Stimulated activated CD8-positive, alpha-beta memory T cell treated with anti-CD3 and anti-CD28 coated beads, Interleukin-4, amount 100 ng/mL, for 4 hours (primary cell): ENCODE measurements at places on chromosomes 1 and 21.

DNA sequence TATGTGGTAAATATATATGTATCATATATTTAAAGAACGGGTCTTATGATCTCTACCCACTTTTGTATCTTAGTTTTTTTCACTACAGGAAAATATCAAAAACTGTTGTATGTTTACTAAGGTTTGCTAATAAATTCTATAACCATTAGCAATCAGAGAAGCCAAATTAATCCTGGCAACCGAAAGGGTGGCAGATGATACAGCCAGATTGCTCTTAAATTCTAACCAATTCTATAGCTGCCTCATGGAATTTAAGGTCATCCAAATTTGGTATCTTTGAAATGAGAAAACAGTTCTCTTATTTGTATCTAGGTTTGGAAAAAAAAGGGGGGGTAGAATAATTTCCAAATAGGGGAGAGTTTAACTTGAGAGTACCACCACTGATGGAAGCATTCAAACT is 591.2 kb downstream of the SMYD3 start:
- no peak for DNase-seq

DNA sequence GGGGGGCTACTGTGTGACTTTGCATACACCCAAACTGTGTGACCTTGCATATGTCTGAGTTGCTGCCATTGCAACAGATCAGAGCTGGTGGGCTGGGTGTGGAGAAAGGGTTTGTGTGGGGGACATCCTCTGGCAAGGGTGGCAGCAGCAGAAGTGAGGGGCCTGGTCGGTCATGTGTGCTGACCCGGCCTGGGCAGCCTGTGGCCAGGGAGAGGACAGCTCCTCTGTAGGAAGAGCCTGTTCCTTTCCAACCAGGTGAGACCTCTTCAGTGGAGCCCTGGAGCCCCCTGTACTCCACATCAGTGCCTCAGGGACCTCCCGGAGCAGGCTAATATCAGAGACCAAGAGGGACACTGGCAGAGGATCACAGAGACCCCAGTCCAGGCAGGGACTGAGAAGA is 8.3 kb downstream of the PCSK9 start:
- DNase-seq: no peak

DNA sequence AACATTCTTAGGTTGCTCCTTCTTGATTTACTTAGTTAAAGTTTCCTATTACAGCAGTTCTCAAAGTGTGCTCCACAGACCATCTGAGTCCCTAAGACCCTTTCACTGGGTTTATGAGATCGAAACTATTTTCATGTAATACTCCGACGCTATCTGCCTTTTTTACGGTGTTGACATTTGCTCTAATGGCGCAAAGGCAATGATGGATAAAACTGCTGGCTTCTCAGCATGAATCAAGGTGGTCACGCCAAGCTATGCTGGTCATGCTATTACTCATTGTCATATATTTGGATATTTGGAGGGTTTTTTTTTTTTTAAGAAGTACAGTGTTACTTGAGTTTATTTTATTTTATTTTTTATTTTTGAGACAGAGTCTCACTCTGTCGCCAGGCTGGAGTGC is 235.1 kb downstream of the KIF26B start:
- DNase-seq: no peak

GRCh38 chr1:165449131-165449530 is 4.2 kb upstream of the RXRG start:
- no peak for DNase-seq

DNA sequence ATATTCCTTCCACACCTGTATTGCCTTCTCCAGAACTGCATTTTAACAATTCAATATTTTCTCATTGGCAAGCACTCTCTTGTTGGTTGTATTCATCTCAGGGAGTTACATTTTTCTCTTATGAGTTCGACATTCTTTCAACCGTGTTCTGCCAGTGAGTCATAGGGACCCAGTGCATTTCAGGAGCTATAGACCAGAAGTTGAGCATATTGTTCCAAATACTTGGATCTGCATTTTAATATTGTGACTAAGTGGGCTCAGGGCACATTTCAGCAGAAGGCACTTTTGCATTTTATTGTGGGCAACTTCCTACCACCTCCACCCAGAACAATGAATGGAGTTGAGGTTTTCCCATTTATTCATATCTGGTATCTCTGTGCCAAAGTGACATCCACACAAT is 132.8 kb downstream of the TNFSF18 start:
- no peak for DNase-seq

- no peak for DNase-seq
Observed at GRCh38 chr1:228274452-228275178, 66.8 kb downstream of the OBSCN start.

- DNase-seq: no peak
Observed at GRCh38 chr1:61887076-61887867, 145.0 kb downstream of the PATJ start.

GRCh38 chr1:55814967-55815366 is 599.8 kb upstream of the USP24 start:
- no peak for DNase-seq

DNA sequence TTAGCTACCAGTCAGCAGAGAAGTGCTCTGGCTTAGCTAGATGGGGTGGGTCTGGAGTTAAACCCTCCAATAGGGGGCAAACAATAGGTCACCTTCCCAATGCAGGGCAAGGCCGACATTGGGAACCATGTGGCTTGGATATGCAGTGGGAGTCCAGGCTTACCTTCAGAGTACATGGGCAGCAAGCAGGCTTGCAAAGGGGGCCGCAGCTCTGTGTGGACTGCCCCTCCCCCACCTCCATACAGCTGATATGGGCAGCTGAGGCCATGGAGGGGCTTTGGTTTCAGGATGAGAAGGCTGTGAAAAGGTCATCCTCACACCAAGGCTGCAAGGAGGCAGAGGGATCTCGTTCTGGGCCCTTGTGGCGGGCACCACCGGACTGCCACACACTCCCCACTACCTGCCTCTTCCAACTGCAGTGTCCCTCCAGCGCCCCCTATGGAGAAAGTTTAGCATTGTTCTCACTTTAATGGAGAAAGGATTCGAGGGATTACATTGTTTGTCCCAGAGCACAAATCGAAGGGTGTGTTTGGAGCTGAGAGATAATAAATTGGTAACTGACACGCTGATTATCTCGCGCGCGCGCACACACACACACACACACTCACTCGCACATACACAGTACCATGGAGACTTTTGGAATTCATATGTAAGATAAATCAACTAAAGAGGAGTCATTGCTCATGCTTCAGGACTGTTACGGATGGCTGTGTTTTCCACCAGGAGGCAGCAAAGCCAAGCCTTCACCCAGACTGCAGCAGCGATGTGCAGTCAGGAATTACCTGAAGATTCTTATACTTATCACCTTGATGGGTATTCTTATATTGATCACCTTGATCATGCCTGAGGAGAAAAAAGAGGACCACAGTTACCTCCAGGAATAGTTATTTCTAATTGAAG is 7.0 kb upstream of the SMCP start:
- no peak for DNase-seq

DNA sequence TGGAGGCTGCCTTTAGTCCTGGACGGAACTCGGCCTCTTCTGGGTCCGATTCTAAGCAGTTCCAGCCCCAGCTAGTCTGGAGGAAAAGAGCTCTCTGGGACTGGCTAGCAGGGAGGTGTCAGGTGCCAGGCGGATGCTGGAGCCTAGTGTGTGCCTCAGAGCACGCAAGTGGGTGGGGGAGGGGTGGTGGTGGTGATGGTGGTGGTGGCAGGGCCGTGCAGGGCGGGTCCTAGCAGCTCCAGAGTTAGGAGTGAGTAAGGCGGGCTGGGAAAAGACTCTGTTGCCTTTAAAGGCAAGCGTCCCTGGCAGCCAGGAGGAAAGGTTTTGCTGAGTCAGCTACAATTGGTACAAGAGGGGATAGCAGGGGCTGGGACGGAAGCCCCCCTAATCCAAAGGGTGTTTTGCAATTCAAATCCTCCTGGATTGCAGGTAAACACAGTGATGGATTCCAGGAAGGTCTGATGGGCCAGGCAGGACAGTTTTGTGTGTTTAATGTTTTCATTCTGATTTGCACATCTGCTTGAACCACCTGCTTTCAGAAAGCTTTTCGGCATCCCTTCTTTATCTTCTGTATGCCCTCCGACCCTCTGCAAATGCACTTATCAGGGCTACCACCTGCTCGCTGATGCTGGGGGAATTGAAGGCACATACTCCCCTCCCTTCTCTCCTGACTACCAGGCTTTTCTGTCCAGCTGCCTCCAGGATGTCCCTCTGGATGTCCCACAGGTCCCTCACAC is 4.1 kb upstream of the SLC2A1 start:
- no peak for DNase-seq

DNA sequence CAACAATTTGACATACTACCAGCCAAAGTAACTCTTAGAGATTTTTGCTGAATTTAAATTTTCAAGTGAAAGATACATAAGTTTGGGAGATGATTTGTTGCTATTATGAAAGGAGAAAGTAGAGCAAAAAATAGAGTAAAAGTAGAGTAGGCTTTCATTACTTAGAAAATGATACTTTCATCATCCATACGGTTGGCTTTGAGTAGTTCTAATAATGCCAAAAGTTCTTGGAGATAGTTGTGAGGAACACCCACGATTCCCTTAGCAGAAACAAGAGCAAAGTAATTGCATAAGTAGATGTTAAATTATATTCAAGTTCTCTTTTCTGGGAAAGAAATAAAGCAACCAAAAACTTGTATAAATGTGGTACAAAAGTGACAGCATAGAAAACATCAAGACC is 95.0 kb upstream of the VAV3 start:
- no peak for DNase-seq

DNA sequence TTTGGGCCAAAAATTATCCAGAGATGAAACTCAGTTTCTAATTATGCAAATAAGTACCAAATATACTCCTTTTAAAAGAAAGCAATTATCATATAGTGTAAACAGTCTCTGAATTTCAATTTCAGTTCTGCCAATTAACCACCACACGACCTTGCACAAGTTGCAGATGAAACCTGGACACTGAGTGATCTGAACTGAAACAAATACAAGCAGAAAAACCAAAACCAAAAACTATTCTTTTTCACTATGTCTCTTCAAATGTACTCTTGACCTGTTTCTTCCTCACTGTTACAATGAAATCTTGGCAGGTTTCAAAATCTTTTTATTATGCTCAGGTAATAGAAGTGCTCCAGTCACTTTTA is 79.2 kb downstream of the TYW3 start:
- no peak for DNase-seq

GRCh38 chr1:31785947-31786290 is 21.8 kb upstream of the ADGRB2 start:
- no peak for DNase-seq

DNA sequence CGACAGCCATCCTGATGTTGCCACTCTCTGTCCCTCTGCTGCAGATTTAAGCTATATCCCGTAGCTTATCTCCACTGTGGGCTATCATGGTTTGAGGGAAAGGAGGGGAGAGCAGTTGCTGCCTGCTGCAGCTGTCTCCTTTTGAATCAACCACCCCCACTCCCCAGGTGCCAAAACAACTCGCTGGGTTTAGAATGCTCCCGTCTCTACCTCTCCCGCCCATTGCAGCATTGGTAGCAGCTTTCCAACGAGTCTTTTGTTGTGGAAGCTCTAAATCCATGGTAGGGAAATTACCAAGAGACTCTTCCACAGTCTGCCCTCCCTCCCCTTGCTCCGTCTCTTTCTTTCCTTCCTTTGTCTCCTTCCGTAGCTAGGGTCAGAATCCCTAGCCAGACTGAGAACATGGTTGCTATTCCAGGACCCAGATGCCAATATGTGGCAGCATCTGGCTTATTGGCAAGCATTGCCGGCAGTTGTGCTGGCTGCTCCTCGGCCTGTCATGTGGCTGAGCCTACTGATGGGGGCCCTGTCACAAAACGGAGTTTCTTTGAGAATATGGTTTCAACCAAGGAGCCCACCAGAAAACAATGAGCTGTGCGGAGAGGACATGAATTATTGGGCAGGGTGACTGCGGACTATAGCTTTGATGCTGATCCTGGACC is 230.7 kb downstream of the RPS6KC1 start:
- no peak for DNase-seq

DNA sequence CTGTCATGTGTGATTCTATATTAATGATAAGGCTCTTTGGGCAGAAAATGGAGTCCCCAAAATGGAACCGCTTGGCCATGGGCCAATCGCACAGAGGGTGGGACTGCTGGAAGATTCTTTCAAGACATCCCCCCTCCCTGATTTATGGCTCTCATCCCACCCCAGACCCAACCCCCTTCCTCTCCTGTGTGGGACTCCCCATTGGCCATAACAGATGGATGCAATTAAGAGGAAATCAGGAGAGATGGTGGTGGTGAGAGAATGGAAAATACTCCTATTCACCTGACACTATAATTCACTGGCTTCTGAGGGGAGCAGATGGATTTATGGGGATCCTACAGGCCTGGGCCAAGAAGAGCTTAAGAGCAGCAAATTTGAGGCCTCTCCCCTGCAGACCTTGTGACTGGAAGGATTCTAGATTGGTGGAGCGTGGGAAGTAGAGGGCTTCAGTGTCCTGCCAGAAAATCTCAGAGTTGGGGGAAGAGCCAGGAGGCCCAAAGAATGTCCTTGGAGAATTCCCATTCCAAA is 1.7 kb downstream of the IGFN1 start:
- no peak for DNase-seq

- DNase-seq: no peak
Observed at GRCh38 chr1:230113593-230114236, 46.7 kb downstream of the GALNT2 start.

DNA sequence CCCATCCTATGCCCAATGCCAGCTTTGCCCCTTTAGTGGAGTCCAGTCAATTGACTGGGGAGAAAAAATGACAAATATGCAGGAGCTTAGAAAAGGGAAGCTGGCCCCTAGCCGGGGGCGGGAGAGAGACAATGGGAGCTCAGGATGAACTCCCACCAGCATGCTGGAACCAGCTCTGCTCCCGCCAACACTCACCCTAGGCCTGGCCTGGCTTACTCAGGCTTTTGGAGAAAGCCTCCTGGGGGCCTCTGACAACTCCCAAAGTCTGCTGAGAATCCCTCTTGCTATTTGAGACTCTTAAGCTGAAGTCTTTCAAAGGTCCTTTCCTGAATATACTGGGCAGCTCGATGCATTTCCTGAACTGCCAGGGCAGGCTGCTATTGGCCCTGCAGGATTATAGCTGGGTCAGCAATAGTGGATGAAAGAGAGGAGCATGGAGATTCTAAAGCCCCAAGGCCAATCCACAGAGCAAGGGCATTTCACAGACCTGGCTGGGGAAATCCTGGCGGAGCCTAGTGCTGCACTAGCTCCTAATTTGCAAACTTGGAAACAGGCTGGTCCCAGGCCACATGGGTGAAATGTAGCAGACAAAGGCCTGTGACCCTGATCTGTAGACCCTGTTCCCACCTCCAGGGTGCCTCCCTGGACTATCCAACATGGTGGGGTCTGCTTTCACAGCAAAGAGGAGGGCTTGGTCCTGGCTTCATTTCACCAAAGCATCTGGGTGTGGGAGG is 35.7 kb upstream of the CLSTN1 start:
- DNase-seq: no peak

DNA sequence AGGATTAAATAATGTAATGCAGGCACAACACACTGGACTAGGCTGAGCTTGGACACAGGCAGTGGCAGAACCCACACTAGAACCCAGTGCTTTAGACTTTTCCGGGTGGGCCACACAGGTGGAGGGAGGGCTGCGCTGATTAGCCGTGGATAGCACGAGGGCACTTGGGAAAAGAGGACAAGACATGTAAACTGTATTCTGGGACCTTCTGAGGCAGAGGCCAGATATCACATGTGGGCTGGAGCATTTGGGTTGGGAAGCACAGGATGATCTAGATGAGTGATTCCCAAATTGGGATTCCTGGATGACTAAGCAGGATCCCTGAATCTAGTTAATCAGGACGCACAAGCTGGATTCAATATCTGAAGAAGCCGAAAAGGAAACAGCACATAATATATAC is 20.3 kb upstream of the A3GALT2 start:
- no peak for DNase-seq
